NCI-H2171 (cell line): ENCODE measurements at places on chromosomes 5 and 9.

GRCh38 chr5:137252512-137252911, 246.6 kb downstream of the SPOCK1 start:
- DNase-seq, result no peak

DNA sequence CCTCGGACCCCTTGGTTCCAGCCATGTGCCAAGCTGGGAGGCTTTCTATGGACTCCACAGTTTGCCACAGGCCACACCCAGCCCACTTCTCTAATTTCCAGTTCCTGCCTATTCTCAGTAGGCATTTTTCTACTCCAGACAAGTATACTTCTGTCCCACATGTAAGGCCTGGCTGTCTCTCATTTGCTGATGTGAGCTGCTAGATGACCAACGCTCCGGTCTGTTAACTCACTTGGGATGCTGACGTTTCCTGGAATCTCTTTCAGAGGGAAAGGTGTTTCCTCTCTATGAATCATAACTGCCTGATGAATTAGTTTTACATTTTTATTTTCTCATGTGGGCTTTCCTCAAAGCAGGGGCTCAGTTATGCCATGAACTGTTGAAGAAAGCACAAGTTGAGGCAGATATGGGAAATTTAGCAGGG, 36.3 kb downstream of the ERGIC1 start:
- no peak for DNase-seq

DNA sequence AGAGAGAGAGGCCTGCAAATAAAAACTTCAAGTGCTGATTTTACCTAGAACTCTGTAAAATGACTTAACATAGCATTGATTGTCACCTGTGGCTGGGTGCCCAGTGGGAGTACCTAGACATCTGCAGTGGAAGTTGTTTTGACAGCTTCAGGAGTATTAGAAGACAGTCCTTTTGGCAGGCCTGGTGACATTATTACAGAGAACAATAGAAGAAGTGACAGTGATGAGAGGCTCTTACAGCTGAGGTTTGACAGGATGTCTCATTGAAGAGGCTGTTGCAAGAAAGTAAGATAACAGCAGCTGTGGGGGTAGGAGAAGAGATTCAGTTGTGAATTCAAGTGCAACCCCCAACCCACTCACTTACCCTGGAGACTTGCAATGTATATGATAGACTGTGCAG, 27.9 kb upstream of the MUSK start:
- no peak for DNase-seq

DNA sequence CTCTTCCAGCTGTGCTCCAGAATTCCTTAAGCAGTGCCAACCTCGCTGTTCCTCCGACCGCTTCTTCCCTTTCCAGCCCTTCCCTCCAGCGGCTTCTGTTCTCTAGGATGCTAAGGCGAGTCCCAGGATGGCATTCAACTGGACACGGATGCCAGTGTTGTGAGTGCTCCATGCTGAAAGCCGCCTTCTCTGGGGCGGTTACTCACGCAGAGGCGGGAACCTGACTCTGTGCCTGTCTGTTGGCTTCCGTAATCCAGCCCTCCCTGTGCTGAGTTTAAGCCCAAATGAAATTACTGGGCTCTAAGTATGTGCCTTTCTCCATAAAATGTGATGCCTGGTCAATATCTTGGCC, 20.2 kb downstream of the COL5A1 start:
- DNase-seq, result no peak

DNA sequence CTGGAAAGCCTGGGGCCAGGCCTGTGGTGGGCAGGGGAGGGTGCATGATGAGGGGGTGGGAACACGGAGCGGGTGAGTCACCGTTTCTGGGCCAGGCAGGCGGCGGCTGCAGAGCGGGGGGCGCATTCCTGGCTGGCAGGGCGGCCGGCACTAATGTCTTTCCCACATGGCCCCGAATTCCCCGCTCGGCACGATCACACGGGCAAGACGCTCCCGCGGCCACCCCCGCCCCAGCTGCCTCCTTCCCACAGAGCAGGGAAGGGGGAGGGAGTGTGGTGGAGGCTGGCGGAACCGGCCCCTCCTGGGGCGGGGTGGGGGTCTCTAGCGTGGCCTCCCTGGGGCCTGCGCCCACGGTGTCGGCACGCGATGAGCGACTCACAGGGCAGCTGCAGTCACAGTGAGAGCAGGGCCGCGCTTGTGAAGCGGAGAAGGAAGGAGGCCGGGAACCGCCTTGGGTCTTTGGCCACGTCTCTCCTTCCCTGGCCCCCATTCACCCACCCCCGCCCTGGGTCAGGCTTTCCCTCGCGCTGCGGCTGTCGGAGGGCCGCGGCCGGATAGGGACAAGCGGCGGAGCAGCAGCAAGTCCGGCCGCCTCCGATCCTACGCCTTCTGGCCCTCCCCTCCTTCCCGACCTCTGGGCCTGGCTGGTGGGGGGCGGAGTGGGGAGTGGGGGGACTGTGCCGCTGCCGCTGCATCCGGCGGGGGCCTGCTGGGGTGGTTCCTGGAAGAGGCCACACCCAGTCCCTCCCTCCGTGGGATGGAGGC, 48.9 kb downstream of the CXXC5 start:
- DNase-seq, result no peak

DNA sequence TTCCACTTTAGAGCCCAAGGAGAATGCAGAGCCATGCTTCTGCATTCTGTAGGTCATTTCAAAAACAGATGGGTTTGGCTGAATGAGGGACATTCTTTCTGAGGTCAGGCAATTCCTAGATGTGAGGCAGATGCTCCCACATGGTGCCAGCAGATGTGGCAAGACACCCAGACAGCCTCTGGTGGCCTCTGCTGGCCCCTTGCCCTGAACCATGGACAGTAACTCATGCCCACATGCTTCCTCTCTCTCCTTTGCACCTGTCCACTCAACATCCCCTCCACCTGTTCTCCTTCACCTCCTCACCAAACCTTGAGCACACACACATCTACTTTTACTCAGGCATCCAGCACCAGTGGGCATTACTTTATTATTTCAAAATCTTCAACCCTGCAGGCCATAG, 252.3 kb downstream of the DNAH5 start:
- DNase-seq, result no peak

DNA sequence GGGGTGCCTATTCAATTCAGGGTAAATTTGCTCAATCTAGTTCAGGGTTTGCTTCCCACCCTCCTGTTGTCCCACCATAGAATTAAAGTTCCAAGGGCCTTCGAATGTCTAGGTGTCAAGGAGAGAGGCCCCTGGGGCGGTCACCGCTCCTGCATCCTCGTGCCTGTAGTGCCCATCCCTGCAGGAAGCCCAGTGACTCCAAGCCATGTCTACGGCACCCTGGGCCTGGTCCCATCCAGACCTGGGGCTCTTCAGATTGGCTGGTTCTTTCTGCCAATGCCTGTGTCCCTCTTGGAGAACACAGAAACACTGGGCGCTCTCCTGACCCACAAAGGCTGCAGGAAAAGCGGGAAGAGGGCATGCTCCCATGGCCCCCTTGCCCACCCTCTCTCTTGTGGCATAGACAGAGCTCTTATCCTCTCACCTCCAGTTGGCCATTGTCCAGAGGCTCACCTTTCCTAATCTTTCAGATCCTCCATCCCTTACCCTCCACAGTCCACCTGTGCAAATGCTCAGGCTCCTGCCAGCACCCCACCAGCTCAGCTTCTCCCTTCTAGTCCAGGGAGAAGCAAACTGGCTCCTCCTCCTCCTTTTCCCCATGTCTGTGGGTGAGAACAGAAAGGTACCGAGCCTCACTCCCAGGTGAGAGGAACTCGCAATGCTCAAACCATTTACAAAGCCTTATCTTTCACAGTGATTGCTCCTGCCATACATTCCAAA, 253.0 kb upstream of the IRX2 start:
- DNase-seq, result no peak

DNA sequence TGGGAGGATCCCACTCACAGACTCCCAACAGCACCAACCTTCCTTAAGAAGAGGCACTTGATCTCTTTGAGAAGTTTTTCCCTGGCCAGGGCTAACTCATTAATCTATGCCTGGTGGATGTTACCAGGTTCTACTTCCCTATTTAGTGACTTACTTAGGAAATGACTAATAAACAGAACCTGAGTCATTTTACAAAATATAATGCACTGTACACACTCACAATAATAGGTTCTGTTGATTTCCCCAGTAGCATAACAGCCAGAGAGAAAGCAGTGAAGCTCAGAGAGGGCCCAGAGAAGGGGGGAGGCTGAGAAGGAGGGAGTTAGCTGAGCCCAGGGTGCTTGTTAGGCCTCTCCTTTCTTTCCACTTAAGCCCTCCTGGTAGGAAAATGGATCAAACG, 27.1 kb downstream of the FRMD3 start:
- no peak for DNase-seq

GRCh38 chr5:53013857-53014256, 24.7 kb downstream of the ITGA2 start:
- no peak for DNase-seq

DNA sequence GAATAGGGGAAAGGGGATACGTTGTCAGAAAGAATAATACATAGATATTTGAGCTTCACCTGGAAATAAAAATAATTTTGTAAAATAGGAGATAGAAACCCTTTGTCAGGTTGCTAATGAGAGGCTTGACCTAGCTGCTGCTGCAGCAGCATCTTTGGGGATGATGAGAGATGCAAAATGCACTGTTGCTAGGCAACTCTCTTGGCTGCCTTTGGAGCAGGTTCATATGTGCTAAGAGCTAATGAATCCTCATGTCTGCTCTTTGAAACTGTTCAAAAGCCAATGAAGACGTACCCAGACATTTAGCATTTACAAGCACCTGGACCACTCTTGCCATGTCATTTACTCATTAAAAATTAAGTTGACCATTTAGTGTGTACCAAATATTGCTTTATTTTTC, 121.7 kb downstream of the FOCAD start:
- no peak for DNase-seq

DNA sequence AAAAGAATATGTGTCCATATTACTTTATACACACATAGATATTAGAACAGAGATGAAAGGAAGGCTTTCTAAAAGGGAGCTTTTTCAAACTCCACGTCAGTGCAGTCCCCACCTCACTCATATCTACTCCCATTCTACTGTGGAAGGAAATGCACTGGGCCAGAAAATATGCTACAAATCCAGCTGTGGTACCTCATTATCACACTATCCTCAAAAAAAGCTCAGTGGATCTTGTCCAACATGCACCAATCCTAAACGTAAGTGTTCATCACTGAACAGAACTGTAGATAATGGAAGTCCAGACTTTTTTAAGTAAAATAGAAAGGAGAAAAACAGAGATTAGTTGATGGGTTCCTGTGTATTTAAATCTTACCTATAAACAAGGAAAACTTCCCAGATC, 27.9 kb downstream of the TRPM6 start:
- DNase-seq, result no peak

DNA sequence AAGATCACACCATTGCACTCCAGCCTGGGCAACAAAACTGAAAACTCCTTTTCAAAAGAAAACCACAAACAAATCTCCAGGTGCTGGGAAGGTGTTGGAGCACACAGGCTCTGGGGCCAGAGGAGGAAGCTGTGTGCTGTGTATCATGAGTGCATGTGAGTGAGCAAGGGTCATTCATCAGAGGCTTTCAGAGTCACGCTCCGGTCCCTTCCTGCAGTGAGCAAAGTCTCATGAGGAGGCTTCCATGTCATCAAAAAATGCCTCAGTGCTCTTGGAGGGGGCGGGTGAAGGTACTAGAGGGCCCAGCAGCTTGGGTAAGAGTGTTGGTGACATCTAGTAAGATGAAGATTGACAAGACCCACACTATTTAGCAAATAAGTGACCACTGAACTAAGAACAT, 48.3 kb upstream of the TESK1 start:
- DNase-seq, result no peak

GRCh38 chr9:19994296-19994695, 205.5 kb upstream of the SLC24A2 start:
- no peak for DNase-seq

DNA sequence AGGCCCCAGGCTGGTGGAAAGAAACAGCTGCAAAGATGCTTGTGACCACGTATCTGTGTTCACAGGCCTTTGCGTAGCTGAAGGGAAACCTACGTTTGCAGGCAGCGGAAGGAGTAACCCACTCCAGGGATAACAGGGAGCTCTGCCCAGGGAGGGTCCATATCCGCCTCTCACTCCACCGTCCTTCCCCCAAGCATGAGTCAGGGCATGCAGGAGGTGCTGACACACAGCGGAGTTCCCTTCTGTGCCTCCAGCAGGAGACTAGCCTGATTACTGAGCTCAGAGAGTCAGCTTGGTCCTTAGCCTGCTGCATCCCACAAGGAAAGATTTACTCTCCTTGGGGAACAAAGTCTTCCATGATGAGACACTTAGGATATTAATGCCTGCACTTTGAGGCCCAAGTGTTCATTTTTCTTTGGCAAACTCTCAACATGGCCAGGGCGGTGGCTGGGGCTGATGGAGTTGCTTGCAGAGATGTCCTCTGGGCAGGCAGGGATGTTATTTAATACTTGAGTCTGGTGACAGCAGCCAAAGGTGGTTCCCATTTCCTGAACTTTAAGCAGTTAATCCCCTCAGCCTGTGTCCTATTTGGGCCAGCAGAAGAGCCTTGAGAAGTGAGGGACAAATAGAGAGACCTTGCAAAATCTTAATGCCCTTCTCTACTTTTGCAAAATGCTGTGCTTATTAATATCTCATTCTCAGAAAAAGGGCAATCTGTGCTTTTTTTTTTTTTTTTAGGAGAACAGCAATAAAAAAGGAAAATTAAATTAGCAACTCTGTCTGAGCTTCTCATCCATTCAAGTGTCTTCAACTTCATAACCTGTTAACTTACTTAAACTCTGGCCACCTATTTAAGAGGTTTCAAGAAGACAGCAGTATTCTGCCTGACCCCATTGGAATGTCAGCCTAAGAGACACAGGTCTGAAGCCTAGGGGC, 222.1 kb downstream of the HSPA4 start:
- no peak for DNase-seq

- DNase-seq, result no peak
Measured at GRCh38 chr5:141753971-141754713, 72.1 kb upstream of the ARAP3 start.

- DNase-seq, result no peak
Measured at GRCh38 chr5:138601444-138601843, 26.2 kb upstream of the HSPA9 start.

DNA sequence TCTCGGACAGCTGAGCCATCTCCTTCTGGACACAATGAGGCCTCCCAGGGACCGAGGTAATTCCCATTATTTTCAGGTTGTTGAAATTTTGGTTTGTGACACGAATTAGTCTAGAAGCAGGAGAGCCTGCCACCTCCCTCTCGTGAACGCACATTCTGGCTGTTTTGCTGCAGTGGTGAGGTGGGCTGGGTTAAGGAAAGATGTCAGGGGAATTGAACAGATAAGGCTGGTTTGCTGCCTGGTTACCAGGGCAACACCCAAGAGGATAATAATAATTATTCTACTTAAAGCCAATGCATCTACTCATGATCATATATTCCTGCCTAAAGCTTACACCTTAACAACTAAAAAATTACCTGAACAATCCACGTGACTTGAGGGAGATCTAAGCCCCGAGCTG, 38.1 kb downstream of the DDX31 start:
- DNase-seq, result no peak
